ENCODE measurements at places on chromosomes 1 and 21.

DNA sequence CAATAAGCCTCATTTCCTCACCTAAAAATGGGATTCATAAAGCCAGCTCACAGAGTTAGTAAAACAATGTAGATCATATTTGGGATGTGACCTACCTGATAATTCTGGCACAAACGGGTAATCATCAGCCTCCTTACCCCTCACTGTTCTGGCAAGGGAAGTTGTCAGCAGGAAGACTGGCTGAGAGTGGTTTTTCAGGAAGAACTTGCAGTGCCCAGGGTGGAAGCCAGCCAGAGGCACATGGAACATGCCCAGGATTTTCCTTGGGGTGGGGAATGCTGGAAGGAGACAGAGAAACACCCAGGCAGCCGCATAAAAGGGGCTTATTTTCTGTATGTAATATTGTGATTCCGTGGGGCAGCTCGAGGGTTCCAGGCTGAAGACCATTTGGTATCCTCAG is 7.7 kb upstream of the SLC5A9 start:
- DNase-seq: no peak

GRCh38 chr1:21469581-21469980 is 29.6 kb downstream of the NBPF3 start:
- DNase-seq: no peak

GRCh38 chr1:77631751-77632150 is 50.7 kb downstream of the ZZZ3 start:
- DNase-seq: no peak

DNA sequence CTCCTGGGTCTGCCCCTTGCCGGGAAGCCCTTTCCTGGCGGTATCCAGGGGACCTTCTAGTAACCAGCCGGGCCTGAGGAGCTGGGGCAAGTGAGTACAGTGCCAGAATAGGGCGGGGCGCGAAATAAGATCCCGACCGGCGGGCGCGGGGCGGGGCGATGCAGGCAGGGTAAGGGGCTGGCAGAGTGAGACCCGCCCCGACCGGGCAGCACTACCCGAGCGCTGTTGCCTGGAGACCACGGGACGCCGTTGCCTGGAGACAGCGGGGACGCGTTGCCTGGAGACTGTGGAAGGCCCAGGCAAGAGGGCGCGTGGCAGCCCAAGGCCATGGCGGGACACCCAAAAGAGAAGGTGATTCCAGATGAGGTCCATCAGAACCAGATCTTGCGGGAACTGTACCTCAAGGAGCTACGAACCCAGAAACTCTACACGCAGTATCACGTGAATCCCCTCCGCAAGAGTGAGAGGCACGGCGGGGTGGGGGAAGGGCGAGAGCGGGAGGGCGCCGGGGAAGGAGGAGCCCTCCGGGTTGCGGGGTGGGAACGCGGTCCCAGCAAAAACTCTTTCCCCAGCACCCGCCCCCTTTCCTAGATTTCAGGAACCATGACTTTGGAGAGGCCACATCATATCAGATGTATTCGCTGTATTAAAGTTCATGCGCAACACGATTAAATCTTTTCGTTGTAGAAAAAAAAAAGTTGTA is 24.3 kb downstream of the EBNA1BP2 start:
- no peak for DNase-seq

DNA sequence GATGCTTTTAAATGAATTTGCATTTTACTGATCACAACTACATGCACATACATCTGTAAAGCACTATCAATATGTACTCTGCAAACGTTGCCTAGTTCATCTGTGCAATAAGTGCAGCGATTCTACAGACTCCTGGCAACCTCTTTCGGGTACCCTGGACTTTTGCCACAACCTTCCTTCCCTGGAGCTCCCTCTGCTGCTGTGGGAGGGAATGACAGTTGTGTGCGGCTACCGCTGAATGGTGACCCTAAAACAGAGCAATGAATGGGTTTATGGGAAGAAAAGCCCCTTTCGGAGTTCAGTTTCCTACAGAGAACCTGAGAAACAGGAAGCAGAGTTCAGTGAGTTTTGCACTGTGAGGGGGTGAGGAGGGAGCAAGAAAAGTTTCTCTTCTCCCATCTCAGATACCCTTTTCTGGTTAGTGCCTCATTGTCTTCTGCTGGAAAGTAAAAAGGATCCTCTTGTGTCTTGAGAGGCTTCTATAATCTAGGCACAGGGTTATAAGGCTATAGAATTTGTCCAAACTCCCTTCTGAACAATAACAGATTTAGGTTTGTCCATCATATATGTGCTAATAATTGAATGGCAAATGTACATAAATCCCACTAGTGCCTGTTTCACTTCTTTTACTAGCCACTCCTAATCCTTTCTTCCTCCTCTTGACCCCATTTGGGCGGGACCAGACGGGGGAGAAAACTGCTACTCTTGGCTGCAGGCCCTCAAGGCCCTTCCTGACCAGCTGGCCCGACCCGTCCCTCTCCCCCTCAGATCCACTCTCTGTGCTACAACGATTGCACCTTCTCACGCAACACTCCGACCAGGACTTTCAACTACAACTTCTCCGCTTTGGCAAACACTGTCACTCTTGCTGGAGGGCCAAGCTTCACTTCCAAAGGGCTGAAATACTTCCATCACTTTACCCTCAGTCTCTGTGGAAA is 19.8 kb upstream of the SARS1 start:
- DNase-seq: peak; percentile 19

- DNase-seq: no peak
These were observed 7.0 kb downstream of the KRTAP10-12 start for GRCh38 chr21:44703731-44704635.

DNA sequence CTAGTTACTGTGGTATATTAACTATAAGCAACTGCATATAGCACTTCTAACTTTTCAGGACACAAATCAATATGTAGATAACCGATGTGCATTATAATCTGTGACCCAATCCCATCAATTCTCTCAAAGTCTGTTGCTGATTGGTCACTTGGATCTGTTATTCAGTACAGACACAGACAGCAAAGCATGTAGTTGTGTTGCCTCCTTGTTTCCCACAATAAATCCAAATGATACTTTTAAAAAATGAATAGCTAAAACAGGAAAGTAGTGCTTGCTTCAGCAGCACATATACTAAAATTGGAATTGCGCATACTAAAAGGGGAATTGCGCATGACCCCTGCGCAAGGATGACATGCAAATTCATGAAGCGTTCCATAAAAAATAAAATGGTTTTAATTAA is 28.1 kb downstream of the NDC1 start:
- DNase-seq: no peak

All from effector CD8-positive, alpha-beta T cell (primary cell).